Neural crest cell (in vitro differentiated cells): ENCODE measurements at places on chromosomes 7 and 10. TPM values are rescaled to one million over a fixed set of nuclear protein-coding genes. Genes with fewer than 3 reads are reported as not detected.

GRCh38 chr7:29277436-29278215 lies 83.1 kb downstream of the CHN2 start:
- no peak for DNase-seq

DNA sequence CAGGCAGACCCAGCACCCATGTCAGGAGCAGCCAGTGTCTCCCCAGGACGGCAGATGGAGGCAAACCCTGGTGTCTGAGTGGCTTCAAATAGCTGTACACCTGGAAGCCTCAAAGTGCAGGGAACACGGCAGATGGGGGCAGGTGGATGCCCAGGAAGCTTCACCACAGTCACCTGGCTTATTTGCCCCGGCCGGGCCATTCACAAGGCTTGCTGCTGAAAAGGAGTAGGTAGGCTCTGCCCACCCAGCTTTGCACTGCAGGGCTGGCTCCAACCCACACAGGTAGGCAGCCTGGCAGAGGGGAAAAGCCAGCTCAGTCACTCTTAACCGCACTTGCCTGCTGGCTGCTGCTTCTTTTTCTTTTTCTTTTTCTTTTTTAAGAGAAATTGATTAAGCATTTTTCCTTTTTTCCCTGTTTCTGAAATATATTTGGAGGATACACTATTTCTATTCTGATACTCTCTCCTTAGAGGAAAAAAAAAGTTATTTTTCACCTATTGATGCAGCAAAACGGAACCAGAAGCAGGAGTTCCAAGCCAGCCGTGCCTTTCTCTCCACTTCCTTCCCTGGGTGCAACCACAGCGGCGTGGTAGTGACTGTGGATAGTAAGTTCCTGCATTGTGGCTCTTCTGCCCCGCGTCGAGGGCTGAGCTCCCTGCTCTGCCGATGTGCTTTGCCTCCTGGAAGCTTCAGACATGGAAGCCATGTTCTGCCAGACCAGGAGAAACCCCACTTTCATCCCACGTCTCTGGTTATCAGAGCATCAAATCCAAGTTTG lies 118.3 kb downstream of the KLF6 start:
- DNase-seq, result no peak

DNA sequence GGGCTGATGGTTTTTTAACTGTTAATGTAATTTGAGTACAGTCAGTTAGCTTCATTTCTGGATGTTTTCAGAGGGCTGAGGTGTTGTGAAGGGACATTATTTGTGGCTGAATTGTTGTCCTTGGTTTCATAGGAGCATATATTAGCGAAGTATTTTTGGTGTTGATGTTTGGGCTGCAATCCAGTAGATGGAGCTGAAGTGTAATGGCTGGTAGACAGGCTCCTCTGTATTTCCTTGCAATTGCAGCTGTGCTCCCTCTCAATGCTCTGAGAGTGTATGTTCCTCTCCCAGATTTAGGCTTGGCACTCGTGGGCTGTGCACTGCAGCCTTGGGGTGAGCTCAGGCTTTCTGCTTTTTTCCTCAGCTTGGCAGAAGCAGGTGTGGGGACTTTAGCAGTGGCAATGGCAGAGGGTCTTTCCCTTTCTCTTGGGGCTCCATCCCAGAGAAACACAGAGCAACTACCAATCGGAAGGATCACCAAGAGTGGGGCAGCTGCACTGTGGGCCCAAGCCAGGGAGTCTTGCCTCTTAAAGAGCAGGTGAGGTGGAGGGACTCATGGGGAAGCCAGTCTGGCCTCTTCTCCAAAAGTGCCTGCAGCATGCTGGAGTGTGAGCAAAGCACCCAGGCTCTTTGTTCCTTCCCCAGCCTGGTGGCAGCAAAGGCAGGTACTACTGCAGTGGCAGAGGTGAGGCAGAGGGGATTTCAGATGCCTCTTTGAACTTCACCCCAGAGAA lies 544.4 kb downstream of the SH2D4B start:
- DNase-seq, result no peak

ZNF365 gene
- 1.0 and 1.1 TPM in 2 replicates for total RNA-seq

DNA sequence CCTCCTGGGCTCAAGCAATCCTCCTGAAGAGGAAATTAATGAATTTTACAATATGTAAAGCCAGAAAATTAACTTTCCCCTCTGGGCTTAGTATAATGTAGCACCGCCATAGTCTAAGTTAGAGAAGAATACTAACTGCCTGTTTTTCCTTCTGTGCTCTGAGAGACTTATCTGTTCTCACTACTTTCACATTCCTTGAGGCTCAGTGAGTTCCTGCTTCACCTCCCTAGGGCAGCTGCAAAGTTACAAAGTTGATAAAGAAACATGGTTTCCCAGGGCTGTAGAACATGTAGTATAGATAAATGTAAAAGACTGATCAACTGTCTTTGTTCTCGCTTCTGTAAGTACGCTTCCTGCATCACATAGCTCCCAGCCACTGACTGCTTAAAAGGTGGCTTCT lies 16.0 kb upstream of the OLAH start:
- no peak for DNase-seq

GRCh38 chr10:44397476-44398225 lies 12.8 kb upstream of the CXCL12 start:
- no peak for DNase-seq

ERVW-1 gene
- total RNA-seq, result not detected in 2 replicates
